ENCODE measurements at places on chromosomes 16 and 17. TPM values are rescaled to one million over a fixed set of nuclear protein-coding genes. Genes with fewer than 3 reads are reported as not detected.

The C16orf86 gene
- total RNA-seq, result 0.84 TPM

The AANAT gene
- total RNA-seq, result not detected

The WNT9B gene
- total RNA-seq, result not detected

The C16orf96 gene
- total RNA-seq, result 0.04 TPM

The MILR1 gene
- total RNA-seq, result 3.5 TPM

The MPP2 gene
- total RNA-seq, result 0.32 TPM

The STH gene
- total RNA-seq, result not detected

The SMARCD2 gene
- total RNA-seq, result 68.3 TPM

The PRSS36 gene
- total RNA-seq, result 1.5 TPM

The ACSM2A gene
- not detected for total RNA-seq
